ENCODE measurements at places on chromosomes 2 and 18.

- DNase-seq, result peak; percentile 34
Observed at GRCh38 chr2:31987454-31988220, 23.2 kb downstream of the MEMO1 start.

- no peak for DNase-seq
Observed at GRCh38 chr2:8632755-8633154, 49.1 kb upstream of the ID2 start.

GRCh38 chr2:32627441-32627813 lies 423 bp upstream of the TTC27 start:
- peak; percentile 51 for DNase-seq

GRCh38 chr2:38182492-38183003 lies 106.6 kb upstream of the CYP1B1 start:
- no peak for DNase-seq

DNA sequence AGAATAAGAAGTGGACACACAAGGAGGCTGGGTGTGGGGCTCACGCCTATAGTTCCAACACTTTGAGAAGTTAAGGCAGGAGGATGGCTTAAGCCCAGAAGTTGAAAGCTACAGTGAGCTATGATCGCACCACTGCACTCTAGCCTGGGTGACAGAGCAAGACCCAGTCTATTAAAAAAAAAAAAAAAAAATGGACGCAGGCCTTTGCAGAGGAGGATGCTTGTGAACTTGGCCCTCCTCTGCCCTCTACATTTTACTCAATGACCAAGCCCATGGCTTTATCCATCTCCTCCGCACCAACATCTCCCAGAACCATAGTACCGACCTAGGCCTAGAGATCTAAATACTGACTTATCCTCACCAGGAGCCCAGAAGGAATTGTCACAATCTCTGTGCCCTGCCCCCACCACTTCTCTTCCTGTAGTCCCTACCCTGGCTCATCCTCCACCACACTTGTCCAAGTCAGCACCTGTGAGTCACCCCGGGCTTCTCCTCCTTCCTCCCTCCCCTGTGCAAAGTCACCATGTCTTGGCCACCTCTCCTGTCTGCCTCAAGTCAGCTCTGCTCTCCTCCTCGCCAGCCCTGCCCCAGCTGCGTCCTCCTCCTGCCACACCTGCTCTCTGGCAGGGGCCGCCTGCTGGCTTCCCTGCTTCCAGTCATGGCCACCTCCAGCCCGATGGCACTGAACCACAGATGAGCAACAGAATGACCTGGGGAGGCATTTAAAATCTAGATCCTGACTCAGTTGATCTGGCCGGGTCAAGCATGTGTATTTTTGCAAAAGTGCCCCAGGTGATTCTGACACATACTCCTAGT lies 35.8 kb upstream of the ASPRV1 start:
- peak; percentile 33 for DNase-seq

- no peak for DNase-seq
Observed at GRCh38 chr2:74571058-74571457, 16.5 kb downstream of the DOK1 start.

GRCh38 chr2:159124931-159125467 lies 156.6 kb downstream of the TANC1 start:
- DNase-seq, result peak; percentile 69

DNA sequence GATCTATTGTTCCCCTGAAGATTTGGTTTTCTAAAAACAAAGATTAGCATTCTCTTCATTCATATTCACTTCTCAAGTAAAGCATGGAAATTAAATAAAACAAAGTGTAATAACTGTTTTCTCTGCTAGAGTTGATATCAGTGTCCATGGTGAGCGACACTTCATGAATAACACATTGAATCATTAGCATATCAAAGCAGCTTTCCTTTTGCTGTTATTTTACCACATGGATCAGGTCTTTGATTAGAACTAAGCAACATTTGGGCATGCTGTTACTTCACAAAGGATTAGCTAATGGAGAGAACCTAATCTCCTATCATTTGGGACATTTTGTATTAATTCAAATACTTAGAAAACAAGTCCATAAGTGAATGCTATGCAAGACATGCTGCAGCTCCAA lies 368.8 kb upstream of the CDH19 start:
- no peak for DNase-seq

DNA sequence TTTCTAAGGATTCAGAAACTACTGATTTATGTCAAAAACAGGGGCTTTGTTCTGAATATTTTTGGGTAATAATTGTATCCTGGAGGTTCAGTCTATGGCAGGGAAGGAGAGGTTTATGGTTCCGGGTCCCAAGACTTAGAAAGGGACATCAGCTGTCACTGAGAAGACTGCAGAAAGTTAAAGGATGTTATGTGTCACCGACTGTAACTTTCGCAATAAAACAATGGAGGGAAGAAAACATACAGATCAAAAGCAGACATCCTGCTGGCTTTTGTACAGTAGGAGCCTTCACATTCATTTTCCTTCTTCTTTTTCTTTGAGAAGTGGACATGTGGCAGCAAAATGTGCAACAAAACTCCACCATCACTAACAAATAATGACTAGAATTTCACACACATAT lies 900.7 kb upstream of the SOX11 start:
- no peak for DNase-seq

GRCh38 chr2:98701230-98701629 lies 29.7 kb downstream of the MGAT4A start:
- no peak for DNase-seq

DNA sequence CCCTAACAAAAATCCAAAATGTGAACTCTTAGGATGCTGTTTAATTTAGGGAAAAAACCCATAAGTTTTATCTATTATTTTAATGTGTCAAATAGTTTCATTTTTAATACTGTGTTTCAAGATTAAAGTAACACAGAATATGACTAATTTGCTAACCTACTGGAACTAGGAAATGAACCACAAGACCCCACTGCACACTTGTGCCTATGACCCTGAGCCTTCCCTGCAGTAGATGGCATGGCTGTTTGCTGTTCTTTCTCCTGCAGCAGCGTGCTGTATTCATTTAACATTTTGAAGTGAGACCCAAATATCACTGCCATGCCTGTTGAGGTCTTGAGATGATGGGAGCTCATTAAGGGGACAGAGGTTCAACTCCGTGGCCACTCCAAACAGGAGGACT lies 565.2 kb upstream of the NRP2 start:
- DNase-seq, result no peak

- no peak for DNase-seq
Observed at GRCh38 chr18:25659541-25659940, 307.6 kb upstream of the ZNF521 start.

GRCh38 chr18:58370038-58370580 lies 258.8 kb downstream of the ALPK2 start:
- DNase-seq, result no peak

DNA sequence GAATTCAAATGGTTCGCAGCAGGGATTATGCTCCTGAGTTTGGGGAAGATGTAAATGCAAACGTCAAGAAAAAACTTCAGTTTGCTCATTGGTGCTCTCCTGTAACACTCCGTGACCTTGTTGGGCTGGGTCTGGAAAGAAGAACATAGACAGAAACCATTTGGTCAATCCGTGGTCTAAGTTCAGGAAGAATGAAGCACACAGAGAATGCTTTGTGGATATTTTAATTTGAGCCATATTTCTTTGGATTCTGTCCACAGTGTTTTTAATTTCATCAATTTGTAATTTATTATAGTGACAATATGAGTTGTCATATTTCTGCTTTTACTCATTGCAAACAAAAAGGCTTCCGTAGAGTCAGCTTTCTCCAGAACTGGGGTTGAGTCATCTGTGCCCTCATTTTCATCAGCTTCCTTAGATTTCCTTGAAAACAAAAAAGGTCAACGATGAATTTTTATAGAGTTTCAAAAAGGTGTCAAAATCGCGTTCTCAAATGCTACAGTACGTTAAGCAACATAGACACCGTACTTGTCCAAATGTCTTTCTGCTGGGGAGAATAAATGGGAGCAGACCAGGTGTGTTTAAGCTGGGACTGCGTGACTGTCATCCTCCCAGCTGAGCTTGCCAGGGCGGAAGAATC lies 606.4 kb downstream of the RNF144A start:
- no peak for DNase-seq

DNA sequence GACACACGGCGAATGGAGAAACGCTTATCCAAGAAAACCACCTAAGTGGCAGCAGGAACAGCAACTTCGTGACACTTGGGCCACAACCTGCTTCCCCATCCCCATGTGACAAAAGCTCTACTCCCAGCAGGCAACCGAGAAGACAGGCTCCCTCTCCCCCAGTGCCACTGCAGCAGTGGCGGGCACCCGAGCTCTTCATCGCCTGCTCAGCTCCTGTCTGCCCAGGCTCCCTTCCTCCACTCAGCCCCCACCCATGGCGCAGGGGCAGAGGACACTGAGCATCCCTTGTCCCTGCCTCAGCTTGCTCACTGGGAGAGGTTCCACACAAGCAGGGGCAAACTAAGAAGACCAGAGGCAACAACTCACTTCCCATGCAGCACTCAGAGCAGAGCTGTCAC lies 22.9 kb downstream of the SLC66A2 start:
- no peak for DNase-seq

DNA sequence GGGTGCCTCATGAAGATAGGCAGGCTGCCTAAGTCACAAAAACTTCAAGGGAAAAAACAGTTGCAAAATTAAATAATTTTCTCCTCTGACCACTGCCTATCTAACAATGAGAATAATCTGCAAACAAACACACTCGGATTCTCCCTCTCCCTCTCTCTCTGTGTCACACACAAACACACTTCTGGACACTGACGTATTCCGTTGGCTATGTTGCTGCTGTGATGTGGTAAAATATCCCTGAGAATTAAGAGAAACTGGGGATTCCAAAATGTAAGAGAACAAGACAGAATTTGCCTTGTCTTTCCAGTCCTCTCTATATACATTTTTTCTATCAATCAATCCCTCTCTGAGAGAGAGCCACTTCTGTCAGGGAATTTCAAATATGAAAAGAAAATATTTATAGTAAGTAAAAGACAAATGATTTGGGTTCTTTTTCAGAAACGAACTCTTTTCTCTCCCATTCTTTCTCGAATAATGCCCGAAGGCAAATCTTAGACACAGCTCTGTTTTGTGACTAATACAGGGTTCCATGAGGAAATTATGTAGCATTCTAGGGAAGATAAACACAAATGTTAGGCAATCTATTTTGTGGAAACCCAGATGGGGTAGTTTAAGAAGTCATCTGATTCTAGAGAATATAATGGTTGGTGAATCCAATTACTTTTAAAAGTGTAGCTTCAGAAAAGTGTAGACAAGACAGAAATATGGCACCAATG lies 310.3 kb upstream of the CYP26B1 start:
- DNase-seq, result peak; percentile 75

DNA sequence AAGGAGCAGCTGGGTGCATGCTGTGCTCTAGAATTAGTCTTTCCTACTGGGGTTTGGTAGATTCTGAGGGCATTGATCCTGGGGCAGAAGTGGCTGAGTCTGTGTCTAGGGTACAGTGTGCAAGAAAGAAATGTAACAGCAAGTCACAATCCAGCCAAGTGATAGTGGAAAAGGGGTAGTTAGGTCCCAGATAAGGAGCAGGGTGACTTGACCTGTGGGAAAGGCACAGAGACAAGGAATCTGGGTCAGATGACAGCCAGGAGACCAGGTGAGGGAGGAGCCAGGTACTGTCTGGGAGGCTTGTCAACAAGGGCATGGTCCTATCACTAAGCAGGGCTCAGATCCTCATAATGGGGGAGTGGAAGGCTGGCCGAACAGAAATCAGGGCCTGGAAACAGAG lies 8.1 kb downstream of the IL37 start:
- DNase-seq, result no peak

- no peak for DNase-seq
Observed at GRCh38 chr2:200399046-200399445, 92.6 kb downstream of the SPATS2L start.

DNA sequence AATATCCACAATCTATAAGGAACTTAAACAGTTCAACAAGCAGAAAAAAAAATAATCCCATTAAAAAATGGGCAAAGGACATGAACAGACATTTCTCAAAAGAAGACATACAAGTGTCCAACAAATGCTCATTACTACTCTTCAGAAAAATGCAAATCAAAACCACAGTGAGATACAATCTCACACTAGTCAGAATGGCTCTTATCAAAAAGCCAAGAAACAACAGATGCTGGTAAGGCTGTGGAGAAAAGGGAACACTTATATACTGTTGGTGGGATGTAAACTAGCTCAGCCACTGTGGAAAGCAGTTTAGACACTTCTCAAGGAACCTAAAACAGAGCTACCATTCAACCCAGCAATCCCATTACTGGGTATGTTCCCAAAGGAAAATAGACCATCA lies 7.2 kb upstream of the CRYGB start:
- DNase-seq, result no peak

- DNase-seq, result no peak
Observed at GRCh38 chr2:40559175-40559574, 107.3 kb upstream of the SLC8A1 start.

- DNase-seq, result no peak
Observed at GRCh38 chr2:141496810-141497209, 634.0 kb downstream of the LRP1B start.

GRCh38 chr2:98909317-98910211 lies 26.5 kb downstream of the CRACDL start:
- DNase-seq, result peak; percentile 79

- DNase-seq, result no peak
Observed at GRCh38 chr2:158305501-158305900, 151.1 kb downstream of the CCDC148 start.

All from fibroblast of villous mesenchyme (primary cell).